NCI-H1105 (cell line): ENCODE measurements at places on chromosomes 4 and X.

GRCh38 chr4:75555294-75556164 is at the start of gene ODAPH:
Gene ODAPH (plus strand): TSS chr4:75556066. CDS start chr4:75556083, 17 bp downstream.
- no peak for DNase-seq

DNA sequence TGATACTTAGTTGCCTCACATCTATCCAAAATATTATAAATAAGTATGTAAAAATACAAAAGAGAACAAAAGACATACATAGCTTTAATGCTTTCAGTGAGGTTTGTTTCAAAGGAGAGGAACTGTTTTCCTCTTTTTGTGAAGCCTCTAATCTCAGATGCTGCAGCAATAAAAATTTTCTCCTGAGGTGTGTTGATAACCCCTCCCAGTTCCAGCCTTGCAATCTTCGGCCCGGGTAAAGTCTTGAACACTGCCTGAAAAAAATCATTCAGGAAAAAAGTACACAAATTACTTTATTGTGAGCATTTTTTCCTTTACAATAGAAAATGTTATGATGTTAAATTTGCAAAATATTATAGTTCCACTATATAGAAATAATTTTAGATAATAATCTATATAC is 8.8 kb downstream of the BBS7 start:
- no peak for DNase-seq

DNA sequence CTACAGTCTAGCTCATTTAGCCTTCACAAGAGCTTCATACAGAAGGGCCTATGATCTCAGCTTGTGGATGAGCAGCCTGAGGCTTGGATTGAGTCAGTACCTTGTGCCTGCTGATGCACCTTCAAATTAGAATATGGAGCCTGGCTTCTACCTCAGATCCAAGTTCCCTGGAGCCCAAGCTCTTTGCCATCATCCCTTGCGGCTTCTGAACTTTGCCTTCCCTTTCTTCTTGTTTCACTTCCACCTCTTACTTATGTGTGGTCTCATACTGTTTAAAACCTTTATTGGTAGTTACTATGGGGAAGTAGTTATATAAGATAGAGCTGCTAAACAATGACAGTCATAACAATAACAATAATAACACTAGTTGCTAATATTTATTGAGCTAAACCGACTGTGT is 84.3 kb upstream of the AFF2 start:
- no peak for DNase-seq

- no peak for DNase-seq
These were observed 517.0 kb downstream of the ZIC3 start for GRCh38 chrX:138082896-138083295.

DNA sequence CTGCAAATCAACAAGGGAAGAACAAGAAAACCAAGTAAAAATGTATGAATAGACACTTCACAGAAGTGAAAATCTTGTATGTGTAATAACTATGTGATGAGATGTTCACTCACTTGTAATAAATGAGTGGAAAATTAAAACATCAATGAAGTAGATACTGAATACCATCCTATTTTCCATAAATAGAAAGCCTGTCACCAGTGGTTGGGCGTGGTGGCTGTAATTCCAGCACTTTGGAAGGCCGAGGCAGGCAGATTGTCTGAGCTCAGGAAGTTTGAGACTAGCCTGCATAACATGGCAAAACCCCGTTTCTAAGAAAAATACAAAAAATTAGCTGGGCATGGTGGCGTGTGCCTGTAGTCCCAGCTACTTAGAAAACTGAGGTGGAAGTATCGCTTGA is 53.5 kb upstream of the SOD3 start:
- no peak for DNase-seq
